Liver (tissue), 10 donors: ENCODE measurements at places on chromosomes 11 and 22.

DNA sequence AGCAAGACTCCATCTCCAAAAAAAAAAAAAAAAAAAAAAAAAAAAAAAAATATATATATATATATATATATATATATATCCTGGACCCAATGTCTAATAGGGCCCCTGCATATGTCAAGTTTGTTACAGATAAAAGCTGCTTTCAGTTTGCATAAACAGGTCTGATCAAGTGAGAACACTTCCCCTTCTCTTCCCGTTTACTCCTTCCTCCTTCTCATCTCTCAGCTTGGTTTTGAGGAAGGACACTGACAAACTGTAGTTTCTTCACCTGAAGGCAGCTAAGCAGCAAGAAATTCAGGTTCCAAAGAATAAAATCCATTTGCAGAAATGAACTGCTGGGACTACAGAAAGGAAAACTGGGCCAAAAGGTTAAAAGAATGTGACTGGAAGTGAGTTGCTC lies 11.7 kb downstream of the THOC5 start:
- H3K36me3 ChIP-seq = peaks cover 46% of the 10 kb centered on the region
- no peak overlapping the region for H3K27ac ChIP-seq
- no peaks in the 10 kb centered on the region for H3K27me3 ChIP-seq
- no peak for DNase-seq
- H3K4me1 ChIP-seq = no peaks in the 10 kb centered on the region

DNA sequence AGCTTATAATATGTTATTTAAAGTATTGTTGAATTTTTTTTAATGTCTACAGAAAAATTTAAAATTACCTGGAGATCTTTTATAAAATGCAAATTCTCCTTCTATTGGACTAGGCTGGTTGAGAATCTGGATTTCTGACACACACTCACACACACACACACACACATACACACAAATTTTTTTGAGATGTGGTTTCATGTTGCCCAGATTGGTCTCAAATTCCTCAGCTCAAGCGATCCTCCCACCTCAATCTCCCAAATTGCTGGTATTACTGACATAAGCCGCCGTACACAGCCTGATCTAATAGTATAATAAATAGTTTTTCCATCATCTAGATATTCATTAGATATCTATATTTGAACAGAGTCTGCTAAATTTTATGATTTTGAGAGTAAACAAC lies 4.5 kb upstream of the RFPL1 start:
- H3K27me3 ChIP-seq = no peaks in the 10 kb centered on the region
- no peaks in the 10 kb centered on the region for H3K36me3 ChIP-seq
- no peak overlapping the region for H3K4me3 ChIP-seq
- H3K27ac ChIP-seq = no peak overlapping the region
- DNase-seq = no peak
- no peaks in the 10 kb centered on the region for H3K4me1 ChIP-seq

GRCh38 chr11:112085822-112086421 lies 634 bp downstream of the TIMM8B start:
- H3K4me3 ChIP-seq = peak overlapping the region; percentile 70
- peak overlapping the region; percentile 58 for H3K27ac ChIP-seq
- no peaks in the 10 kb centered on the region for H3K27me3 ChIP-seq

GRCh38 chr11:115848080-115848479 lies 343.9 kb upstream of the CADM1 start:
- no peaks in the 10 kb centered on the region for H3K27me3 ChIP-seq
- no peak for DNase-seq
- H3K4me1 ChIP-seq = no peaks in the 10 kb centered on the region
- H3K36me3 ChIP-seq = no peaks in the 10 kb centered on the region
- no peak overlapping the region for H3K4me3 ChIP-seq

GRCh38 chr11:45098929-45099328 lies 47.5 kb upstream of the PRDM11 start:
- H3K4me1 ChIP-seq = no peaks in the 10 kb centered on the region
- no peak for DNase-seq
- no peak overlapping the region for H3K4me3 ChIP-seq
- no peak overlapping the region for H3K27ac ChIP-seq
- no peaks in the 10 kb centered on the region for H3K27me3 ChIP-seq

DNA sequence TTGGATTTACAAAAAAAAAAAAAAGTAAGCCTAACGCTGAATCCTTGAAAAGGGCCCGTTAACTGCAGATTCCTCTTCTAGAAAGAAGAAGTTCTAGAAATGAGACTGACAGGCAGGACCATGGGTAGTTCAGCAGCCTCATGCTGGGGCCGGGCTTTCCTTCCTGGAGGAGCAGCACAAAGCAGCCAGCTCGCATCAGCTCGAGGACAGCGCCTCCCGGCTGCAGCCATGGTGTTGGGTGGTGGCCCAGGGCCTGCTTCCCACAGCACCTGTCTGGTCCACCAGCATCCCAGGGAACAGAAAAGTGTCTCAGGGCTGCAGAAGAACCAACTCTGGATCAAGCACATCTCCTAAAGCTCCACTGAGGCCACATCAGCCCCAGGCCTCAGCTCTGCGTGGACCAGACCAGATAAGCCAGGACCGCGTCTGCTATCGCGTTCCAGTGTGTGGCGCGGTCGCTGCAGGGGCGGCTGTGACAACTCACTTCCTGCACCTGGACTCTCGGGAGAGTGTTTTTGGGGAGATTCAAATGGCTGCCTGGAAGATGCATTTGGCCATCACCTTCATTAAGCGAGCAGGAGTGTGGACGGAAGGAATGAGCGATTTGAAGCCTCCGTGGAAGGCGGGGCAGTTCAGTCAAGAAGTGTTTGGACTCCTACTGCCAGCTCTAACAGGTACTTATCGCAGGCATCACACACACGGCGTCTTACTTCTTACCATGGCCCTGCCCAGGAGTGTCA lies 53.5 kb downstream of the MYH9 start:
- peak overlapping the region; percentile 90 for H3K27ac ChIP-seq
- no peaks in the 10 kb centered on the region for H3K36me3 ChIP-seq
- H3K4me1 ChIP-seq = peaks cover 34% of the 10 kb centered on the region
- H3K4me3 ChIP-seq = no peak overlapping the region

GRCh38 chr11:69270941-69271340 lies 23.0 kb upstream of the MYEOV start:
- H3K27ac ChIP-seq = no peak overlapping the region
- H3K4me3 ChIP-seq = no peak overlapping the region
- no peaks in the 10 kb centered on the region for H3K36me3 ChIP-seq
- no peak for DNase-seq
- no peaks in the 10 kb centered on the region for H3K27me3 ChIP-seq

DNA sequence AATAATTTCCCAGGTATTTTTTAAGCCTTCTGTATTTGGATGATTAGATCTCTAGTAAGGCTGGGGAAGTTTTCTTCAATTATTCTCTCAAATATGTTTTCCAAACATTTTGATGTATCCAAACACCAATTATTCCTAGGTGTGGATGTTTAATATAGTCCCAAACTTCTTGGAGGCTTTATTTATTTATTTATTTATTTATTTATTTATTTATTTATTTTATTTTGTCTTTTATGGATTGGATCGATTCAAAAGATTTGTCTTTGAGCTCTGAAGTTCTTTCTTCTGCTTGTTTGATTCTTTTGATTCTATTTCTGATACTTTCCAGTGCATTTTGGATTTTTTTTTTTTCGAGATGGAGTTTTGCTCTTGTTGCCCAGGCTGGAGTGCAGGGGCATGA lies 2267.9 kb upstream of the RAG2 start:
- no peaks in the 10 kb centered on the region for H3K27me3 ChIP-seq
- no peak for DNase-seq
- no peak overlapping the region for H3K4me3 ChIP-seq
- H3K4me1 ChIP-seq = no peaks in the 10 kb centered on the region
- no peak overlapping the region for H3K27ac ChIP-seq
- no peaks in the 10 kb centered on the region for H3K36me3 ChIP-seq

GRCh38 chr11:92644595-92645445 lies 324.6 kb upstream of the MTNR1B start:
- DNase-seq = no peak
- H3K36me3 ChIP-seq = no peaks in the 10 kb centered on the region
- no peaks in the 10 kb centered on the region for H3K4me1 ChIP-seq
- H3K27me3 ChIP-seq = no peaks in the 10 kb centered on the region

GRCh38 chr22:50498322-50498890 lies 9.1 kb downstream of the LMF2 start:
- H3K36me3 ChIP-seq = no peaks in the 10 kb centered on the region
- H3K4me3 ChIP-seq = no peak overlapping the region
- H3K4me1 ChIP-seq = peaks cover 14% of the 10 kb centered on the region
- H3K27ac ChIP-seq = peak overlapping the region; percentile 37
- DNase-seq = peak; percentile 58

- H3K36me3 ChIP-seq = peaks cover under 1% of the 10 kb centered on the region
- no peaks in the 10 kb centered on the region for H3K27me3 ChIP-seq
Measured at GRCh38 chr11:120235024-120235628, 4.8 kb upstream of the POU2F3 start.

DNA sequence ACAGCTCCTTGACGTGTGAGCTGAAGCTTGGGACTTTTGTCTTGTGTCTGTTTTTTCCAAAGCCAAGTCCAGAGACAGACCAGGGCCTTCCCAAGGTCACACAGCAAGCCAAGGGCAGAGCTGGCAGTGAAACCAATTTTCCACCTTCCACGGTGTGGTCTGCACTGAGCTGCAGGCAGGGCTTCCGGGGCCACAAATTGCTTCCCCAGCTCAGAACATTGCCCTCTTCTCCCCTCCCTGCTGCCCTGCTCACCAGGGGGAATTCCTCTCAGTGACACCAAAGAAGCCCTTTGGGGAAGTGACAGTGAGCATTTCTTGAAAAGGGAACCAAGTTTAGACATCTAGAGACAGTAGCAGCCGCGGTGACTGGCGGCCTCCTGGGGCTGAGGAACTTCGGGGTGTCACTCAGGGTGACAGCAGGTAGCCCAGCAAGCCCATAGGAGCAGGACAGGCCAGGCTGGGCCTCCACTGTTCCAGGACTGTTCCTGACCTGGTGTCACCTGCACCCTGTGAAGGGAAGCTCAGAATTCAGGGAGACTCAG lies 9.2 kb downstream of the FXYD2 start:
- peak overlapping the region; percentile 41 for H3K27ac ChIP-seq
- H3K27me3 ChIP-seq = no peaks in the 10 kb centered on the region
- H3K4me1 ChIP-seq = peaks cover 6% of the 10 kb centered on the region
- DNase-seq = no peak
